PC-9 (cell line): ENCODE measurements at places on chromosomes 3 and 15.

DNA sequence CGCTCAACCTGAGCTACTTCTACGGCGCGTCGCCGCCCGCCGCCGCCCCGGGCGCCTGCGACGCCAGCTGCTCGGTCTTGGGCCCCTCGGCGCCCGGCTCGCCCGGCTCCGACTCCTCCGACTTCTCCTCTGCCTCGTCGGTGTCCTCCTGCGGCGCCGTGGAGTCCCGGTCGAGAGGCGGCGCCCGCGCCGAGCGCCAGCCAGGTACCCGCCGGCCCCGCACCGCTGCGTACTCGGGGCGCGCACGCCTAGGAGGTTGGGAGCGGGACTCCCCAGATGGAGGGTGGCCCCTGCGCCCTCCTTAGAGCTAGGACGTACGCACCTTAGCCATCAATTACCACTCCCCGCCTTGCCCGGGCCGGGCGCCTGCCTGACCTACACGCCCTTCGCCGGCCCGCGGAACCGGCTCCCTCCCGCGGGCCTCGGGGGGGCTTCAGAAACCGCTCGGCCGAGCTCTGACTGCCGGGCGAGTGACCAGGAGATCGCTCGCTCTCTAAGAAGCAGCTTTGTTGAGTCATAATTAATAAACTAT is 466 bp downstream of the NFKBIZ start:
- peak; percentile 52 for DNase-seq

DNA sequence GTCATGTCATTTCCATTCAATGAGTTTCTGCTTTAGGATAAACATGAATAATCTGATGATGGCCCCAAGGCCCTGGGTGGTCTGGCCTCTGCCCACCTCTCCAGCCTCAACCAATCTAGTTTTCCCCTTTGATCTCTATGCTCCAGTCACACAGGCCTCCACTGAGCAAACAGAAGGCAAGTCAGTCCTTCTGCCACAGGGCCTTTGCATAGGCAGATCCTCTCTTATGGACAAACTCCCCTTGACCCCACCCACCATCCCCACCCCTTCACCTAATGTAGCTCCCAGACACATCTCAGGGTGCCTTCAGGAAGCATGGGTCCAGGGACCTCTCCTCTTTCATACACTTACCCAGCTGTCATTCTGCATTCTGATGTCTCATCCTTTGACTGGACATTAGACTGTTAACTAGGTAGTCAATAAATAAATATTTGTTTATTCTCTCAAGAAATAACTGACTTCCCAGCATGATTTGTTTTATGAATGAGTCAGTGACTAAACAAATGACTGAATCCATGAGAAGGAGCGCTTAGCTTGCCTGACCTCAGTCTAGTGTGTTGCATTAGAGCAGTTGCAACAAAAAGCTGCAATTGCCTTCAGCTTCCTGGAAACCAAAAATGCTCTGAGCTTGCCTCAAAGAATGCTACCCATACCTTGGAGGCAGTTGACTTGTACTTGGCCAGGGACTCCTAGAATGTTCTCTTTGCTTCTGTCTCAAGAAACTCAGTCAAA is 386.6 kb upstream of the WNT5A start:
- no peak for DNase-seq

GRCh38 chr15:72532991-72533601 is 59.0 kb downstream of the ARIH1 start:
- DNase-seq: no peak

GRCh38 chr15:81297603-81298575 is 26.1 kb downstream of the STARD5 start:
- DNase-seq: no peak

DNA sequence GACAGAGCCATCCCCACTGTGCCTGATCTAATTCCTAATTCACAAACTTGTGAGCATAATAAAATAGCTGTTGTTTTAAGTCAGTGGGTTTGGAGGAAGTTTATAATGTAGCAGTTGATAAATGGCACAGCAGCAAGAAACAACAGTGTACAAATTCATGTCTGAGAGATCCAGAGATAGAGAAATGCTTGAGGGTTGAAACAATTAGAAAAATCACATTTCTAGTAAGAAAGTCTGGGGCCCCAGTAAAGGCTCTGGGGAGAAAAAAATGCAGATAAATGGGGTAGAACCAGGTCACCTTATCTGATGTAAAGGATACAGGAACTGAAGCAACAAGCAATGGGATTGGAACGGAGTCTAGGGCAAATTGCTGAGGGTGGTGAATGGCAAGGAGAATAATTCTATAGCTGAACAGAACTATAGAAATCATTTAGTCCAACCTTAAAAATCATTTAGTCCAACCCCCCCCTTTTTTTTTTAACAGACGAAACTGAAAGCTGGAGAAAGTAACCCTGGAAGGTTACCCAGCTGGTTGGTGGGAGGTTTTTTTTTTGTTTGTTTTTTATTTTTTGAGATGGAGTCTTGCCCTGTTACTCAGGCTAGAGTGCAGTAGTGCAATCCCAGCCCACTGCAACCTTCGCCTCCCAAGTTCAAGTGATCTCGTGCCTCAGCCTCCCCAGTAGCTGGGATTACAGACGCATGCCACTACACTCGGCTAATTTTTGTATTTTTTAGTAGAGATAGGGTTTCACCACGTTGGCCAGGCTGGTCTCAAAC is 14.3 kb upstream of the SHQ1 start:
- DNase-seq: no peak

DNA sequence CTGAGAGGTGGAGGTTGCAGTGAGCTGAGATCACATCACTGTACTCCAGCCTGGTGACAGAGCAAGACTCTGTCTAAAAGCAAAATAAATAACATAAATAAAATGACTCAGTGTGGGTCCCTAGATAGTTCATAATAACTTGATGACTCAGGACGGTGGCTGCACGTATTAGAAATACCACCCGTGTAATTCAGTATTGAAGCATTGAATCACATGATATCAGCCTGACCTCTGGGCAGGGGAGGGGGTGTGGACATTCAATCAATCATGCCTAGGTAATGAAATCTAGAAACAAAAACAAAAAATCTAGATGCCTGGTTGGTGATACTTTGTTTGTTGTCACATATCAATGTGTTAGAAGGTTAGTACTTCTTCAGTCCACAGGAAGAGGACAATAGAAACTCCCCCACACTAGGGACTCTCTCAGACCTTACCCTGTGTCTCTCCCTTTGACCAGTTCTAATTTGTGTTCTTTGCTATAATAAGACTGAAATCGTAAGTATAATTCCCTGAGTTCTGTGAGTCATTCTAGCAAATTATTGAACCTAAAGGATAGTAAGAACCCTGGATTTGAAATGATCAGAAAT is 177.3 kb downstream of the GAP43 start:
- peak; percentile 86 for DNase-seq

- DNase-seq: no peak
Measured at GRCh38 chr3:134496471-134497071, 10.7 kb downstream of the CEP63 start.

GRCh38 chr3:71709908-71710511 is 15.2 kb downstream of the EIF4E3 start:
- no peak for DNase-seq

DNA sequence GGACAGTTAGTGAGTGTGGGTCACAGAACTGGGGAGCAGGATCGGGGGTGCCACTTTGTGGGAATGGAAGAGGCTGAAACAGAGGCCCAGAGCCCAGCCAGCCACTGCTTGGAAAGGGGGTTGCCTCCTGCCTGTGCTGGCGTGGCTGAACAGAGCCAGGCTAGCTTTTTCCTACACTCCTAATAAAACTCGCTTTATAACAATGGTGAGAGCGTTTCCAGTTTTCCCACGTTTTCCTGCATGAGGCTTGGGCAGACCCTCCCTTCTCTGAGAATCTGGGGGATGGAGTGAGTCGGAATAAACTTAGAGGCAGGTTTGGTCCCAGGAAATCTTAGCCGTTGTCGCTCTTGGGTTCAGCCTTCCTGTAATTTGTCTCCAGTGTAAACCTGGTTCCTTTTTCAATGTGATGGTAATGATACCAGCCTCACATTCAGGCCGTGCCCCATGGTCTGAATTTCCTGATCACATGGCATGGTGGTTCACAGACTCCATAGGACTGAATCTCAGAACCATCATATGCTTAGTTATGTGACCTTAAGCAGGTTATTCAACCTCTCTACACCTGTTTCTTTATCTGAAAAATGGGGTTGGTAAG is 6.5 kb upstream of the FGD5 start:
- DNase-seq: no peak

GRCh38 chr3:67602816-67603215 is 51.6 kb downstream of the SUCLG2 start:
- DNase-seq: no peak

DNA sequence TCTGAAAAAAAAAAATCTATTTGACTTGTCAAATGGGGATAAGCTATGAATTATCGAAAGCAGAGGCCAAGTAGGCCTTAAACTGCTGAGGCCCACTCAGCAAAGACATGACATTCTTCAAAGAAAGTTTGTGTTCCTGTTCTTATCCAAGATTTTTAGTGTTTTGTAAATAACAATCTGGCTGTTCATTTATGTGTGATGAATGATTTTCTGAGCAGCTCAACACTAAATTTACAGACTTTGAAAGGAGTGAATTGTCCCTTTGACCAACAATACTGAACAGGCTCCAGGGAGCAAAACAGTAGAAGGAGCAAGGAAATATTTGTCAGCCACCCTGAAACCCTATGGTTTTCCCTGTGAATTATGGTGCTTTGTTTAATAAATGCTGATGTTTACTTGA is 512.6 kb upstream of the NAALADL2 start:
- no peak for DNase-seq

DNA sequence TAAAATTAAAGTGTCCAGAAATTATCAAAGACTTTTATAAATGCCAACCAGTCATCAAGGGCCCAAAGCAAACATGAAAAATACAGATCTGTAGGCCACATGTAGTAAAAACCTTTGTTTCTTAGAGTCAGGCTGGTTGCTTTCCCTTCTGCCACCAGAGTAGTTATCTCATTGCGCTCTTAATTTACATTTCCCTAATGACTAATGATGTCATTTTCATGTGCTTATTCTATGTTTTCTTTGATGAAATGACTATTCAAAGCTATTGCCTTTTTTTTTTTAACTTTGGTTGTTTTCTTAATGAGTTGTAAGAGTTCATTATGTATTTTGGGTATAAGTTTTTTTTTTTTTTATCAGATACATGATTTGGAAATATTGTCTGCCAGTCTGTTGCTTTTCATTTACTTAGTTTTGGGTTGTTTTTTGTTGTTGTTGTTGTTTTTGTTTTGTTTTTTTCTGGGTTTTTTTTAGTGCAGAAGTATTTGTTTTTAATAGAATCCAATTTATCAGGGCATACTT is 140.6 kb downstream of the HCN4 start:
- no peak for DNase-seq

DNA sequence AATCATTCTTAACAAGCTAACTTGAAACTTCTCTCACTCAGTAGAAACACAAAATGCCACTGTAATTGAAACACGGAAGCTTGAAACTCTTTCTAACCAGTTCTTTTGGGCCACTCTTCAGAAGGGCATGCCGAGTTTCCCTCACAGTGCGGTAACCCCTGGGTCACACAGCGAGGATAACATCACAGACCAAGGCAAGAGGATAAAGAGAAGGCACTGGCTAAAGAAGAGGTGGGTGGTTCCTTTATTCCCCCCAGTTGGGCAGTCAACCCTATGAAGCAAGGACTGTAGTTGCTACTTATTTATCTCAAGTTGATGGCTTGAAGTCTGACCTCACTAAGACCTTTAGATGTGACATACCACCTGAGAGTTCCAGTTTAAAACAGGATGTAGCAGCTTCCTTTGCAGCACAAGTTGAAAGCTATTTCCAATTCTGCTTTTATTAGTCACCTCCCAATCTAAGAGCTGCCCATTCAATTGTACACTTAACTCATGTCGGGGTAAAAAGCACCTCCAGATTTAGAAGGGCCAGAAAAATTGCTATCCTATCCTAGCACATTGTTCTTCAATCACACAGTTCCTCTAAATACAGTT is 272.4 kb downstream of the TIGIT start:
- no peak for DNase-seq

GRCh38 chr15:29046977-29047376 is 161.2 kb downstream of the APBA2 start:
- no peak for DNase-seq

- no peak for DNase-seq
Measured at GRCh38 chr3:31092748-31093589, 198.5 kb upstream of the GADL1 start.

GRCh38 chr15:81025721-81026370 is 25.1 kb downstream of the TLNRD1 start:
- DNase-seq: no peak

GRCh38 chr3:93969443-93969842 is 4.3 kb downstream of the PROS1 start:
- no peak for DNase-seq

DNA sequence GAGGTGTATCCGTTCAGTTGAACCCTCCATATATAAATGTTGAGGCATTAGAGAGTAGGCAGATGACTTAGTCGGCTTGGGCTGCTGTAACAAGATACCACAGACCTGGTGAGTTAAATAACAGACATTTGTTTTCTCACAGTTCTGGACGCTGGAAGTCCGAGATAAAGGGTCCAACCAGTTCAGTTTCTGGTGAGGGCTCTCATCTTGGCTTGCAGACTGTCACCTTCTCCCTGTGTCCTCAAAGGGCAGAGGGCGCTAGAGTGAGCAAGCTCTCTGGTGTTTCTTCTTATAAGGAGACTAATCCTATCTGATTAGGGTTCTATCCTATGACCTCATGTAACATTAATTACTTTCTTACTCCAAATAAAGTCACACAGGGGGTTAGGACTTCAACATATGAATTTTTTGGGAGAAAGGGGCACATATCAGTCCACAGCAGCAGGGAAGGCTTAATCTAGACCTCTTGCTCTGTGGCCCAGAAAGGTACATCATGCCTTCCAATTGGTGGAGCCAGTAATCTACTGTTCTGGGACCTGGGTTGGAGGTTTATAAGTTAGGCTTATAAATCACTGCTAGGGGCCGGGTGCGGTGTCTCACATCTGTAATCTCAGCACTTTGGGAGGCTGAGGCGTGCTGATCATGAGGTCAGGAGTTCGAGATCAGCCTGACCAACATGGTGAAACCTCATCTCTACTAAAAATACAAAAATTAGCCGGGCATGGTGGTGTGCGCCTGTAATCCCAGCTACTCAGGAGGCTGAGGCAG is 26.3 kb upstream of the SLC28A2 start:
- DNase-seq: no peak

- no peak for DNase-seq
Measured at GRCh38 chr3:170632780-170633179, 46.9 kb upstream of the SLC7A14 start.

GRCh38 chr15:67559158-67559557 is 16.7 kb downstream of the MAP2K5 start:
- DNase-seq: no peak

GRCh38 chr3:52242039-52242438 is 3.1 kb upstream of the TWF2 start:
- DNase-seq: no peak

DNA sequence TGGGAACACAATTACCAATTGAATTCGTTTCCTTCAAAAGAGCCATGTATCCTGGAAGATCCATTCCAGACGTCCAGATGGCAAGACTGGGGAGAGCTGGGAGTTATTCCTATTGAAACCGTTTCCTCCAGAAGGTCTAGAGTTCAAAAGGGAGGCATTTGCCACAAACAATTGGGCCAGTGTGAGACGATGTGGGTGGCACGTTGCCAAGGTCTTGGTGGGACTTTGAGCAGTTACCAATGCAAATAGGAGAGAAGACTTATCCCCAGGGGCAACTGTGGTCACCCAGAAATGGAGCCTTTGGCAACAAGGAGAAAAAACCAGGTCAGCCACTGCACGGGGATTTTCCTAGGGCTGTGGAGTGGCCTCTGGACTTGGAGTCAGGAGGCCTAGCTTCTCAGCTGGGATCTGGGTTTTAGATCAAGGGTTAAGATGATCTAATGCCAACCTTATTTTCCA is 29.6 kb upstream of the TLE3 start:
- DNase-seq: peak; percentile 58

- DNase-seq: no peak
Measured at GRCh38 chr3:46844397-46844796, 18.8 kb downstream of the MYL3 start.
